Motor neuron (in vitro differentiated cells): ENCODE measurements at places on chromosomes 1 and 21. TPM values are rescaled to one million over a fixed set of nuclear protein-coding genes. Genes with fewer than 3 reads are reported as not detected.

DNA sequence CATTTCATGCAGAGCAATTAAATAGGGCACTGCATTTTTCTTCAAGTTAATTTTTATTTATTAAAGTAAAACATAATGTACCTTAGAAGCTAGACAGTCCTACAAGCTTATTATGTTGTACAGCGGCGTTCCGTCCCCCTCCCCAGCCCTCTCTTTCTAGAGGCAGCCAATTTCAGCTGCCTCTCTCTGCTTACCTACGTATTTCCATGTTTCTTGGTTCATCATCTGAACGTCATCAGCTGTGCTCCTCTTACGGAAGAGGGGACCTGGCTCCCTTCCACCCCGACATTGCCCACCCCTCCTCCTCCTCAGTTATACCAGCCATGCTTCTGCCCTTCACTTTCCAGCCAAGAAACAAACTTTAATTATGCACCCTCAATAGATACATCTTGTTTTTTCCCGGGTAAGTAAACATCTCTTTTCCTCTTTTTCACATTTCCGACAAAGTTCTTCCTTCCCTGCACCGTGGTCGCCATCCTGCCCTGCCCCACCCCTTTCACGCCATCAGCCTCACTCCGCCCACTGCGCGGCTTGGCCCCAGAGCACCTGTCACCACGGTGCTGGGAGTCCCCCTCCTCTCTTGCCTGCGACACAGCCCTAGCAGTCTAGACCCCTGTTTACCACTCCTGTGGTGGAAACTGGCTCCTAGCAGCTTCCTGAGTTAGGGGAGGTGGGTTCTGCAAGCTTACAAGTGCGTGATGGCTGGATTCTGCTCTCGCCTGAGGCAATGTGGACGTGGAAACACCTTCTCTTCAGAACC lies 57.9 kb downstream of the SLC37A1 start:
- peak; percentile 2 for ATAC-seq

- ATAC-seq: no peak
These were observed 57.1 kb downstream of the RNF187 start for GRCh38 chr1:228544021-228544850.

- ATAC-seq: no peak
These were observed 154.6 kb upstream of the LRRC7 start for GRCh38 chr1:69413129-69413528.

The KCNQ4 gene
- total RNA-seq: 0.69 and 0.78 TPM in 2 replicates

DNA sequence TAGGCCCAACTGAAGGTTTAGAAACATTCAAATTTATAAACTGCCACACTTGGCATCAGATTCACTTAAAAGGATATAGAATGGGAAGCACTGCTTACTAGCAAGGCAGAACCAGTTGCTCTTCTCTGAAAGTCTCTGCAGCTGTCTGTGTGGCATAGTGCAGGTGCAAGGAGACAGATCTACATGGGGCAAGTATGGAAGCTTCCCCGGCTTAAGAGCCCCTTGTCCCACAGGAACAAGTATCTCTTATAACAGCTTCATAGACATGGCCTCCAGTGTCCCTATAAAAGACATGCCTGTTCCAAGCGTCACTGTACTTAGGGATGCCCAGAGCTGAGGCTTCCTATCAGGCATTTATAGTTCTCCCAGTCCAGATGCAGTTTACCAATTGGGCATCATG lies 26.5 kb downstream of the ZBTB8B start:
- ATAC-seq: no peak

- ATAC-seq: no peak
These were observed 14.4 kb downstream of the TMPRSS3 start for GRCh38 chr21:42381347-42381984.

The LCE1A gene
- total RNA-seq: not detected in 2 replicates

The LCE3E gene
- total RNA-seq: not detected in 2 replicates

- no peak for ATAC-seq
These were observed 36.4 kb downstream of the YARS1 start for GRCh38 chr1:32780628-32781234.

The SPRR2E gene
- total RNA-seq: not detected in 2 replicates

The ATP1A2 gene
- total RNA-seq: 0.68 and 2.9 TPM in 2 replicates

The OR2T11 gene
- 0.28 and 0.56 TPM in 2 replicates for total RNA-seq

GRCh38 chr21:14526836-14527695 lies 19.0 kb downstream of the SAMSN1 start:
- no peak for ATAC-seq

The MUL1 gene
- total RNA-seq: 32.9 TPM in 2 replicates

GRCh38 chr21:32215306-32215685 lies 63.6 kb downstream of the MIS18A start:
- no peak for ATAC-seq
